Activated CD8-positive, alpha-beta memory T cell treated with anti-CD3 and anti-CD28 coated beads, Interleukin-2, amount 10 ng/mL, durations not matched to agents 7 days and 5 days (primary cell): ENCODE measurements at places on chromosomes 5 and 9.

- no peak for DNase-seq
These were observed 13.0 kb downstream of the DNAJC18 start for GRCh38 chr5:139426203-139426885.

- DNase-seq, result no peak
These were observed 22.6 kb downstream of the SGTB start for GRCh38 chr5:65699338-65699737.

GRCh38 chr9:98736226-98736625, 27.5 kb upstream of the GABBR2 start:
- DNase-seq, result no peak

DNA sequence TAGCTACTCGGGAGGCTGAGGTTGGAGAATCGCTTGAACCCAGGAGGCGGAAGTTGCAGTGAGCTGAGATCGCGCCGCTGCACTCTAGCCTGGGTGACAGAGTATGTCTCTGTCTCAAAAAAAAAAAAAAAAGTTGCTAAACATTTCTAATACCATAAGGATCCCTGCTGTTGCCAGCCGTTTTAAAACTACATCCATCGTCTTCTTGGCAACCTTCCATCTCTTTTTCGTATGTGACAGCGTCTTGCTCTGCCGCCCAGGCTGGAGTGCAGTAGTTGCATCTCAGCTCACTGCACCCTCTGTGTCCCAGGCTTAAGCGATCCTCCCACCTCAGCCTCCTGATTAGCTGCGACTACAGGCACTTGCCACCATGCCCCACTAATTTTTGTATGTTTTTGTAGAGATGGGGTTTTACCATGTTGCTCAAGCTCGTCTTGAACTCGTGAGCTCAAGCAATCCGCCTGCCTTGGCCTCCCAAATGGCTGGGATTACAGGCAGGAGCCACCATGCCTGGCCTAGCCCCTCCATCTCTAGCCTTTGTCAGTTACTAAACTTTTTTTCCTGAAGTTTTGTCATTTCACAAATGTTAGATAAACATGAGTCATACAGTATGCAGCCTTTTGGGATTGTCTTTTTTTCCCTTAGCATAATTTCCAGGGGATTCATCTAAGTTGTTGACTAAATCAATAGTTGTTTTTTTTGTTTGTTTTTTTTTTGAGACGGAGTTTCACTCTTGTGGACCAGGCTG, 13.5 kb downstream of the NSD1 start:
- no peak for DNase-seq

DNA sequence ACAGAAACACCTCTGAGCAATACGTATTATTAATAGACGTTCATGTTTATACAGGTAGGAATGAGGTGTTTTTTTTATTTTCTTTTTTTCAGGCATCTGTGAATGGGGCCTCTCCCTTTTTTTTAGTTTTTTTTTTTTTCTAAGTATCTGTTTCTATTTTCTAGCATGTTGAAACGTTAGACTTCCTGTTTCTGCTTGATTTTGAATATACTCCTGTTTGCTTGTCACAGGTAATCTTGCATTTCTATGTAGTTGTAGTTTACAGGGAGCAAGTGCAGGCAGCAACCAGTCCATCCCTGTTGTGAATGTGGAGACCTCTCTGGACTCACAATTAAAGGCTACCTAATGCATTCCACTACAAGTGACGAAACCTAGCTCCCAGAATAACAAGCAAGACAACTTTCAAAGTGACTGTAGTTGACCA, 22.8 kb upstream of the TNFAIP8 start:
- no peak for DNase-seq

DNA sequence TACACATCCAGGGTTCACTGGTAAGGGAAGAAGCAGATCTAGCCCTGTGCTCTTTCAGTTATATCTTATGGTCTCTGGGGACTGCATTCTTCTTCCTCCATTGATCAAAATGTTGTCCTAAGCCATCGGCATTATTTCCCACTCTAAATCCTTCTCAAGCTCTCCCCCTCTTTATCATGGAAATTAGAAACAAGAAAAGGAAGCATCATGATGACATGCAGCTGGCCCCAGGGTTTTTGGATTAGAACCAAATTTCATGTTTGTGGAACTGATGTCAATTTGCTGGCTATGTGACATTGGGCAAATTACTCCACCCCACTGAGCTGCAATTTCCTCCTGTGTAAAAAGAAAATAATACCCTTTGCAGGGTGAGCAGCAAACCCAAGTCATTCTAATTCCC, 39.5 kb downstream of the MFAP3 start:
- DNase-seq, result no peak

DNA sequence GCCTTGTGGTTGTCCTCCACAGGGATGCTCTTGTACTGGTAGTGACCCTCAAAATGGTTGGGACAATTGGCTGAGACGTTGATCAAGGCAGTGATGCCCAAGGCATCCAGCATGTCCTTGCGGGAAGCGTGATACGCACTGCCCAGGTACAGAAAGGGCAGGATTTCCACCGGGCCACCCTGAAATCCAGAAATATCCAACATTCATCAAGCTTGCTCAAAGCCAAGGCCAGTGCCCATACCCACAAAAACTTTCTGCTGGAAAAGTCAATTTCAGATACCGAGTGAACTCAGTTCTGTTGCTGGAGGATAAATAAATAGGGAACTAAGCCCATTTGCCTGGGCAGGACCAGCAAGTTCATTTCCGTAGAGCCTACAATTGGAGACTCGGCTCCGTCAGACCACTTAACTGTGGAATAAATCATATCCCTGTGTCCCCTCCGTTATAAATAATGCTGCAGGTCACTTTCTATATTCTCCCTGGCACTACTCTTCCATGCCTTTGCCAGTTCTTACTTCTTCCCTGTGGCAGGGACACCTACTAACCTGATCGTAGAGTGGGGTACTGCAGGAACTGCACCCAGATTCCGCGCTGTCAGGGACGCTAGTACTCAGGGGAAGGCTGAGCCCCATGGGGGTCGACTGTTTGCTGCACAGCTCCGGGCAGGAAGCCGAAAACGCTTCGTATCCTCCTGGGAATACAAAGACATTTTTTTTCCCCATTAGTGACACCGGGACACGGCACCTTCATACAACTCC, 1.2 kb downstream of the DUSP1 start:
- no peak for DNase-seq

- DNase-seq, result no peak
These were observed 69.0 kb upstream of the PHYKPL start for GRCh38 chr5:178301641-178302040.
